Activated naive CD4-positive, alpha-beta T cell treated with anti-CD3 and anti-CD28 coated beads, Interleukin-2, amount 50 U/mL, for 72 hours (primary cell): ENCODE measurements at places on chromosomes 4 and X.

DNA sequence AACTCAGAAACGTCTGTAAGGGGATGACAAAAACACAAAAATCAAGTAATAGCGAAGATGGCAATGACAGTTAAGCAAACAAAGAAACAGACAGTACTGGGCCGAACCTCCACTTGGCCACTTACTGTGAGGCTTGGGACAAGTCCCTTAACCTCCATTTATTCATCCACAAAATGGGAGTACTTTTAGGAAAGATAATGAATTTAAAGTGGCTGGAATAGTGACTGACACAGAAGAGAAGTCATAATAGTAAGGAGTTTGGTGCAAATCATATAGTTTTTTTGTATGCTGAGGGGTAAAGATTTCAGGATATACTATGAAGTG lies 1.4 kb upstream of the TLR6 start:
- DNase-seq = no peak

DNA sequence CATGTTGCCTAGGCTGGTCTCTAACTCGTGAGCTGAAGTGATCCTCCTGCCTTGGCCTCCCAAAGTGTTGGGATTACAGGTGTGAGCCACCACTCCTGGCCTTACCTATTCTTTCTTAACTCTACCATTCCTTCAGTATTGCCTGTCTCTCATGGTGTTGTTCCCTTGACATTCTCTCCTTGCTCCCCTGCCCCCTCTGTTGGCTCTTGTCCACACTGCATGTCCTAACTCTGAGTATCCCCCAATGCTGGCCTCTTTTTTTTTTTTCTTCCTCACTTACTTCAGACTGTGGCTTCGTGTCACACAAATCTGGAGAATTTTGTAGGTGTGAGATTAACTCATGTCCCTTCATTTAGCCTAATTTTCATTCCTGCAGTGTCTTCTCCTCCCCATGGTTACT lies 22.9 kb upstream of the FRMPD4 start:
- no peak for DNase-seq

GRCh38 chrX:15645266-15645665 lies 19.3 kb downstream of the CLTRN start:
- no peak for DNase-seq

GRCh38 chr4:179398414-179398813 lies 1956.2 kb upstream of the AGA start:
- no peak for DNase-seq

GRCh38 chr4:10998846-10999245 lies 314.3 kb upstream of the CLNK start:
- no peak for DNase-seq

- DNase-seq = no peak
These were observed 252.8 kb downstream of the NAP1L3 start for GRCh38 chrX:93420525-93421082.
